ENCODE measurements at places on chromosomes 1 and 21. TPM values are rescaled to one million over a fixed set of nuclear protein-coding genes. Genes with fewer than 3 reads are reported as not detected.

C1orf116 gene
- total RNA-seq = 45.1 TPM

GNG4 gene
- 0.12 TPM for total RNA-seq

FCER1G gene
- 31.5 TPM for total RNA-seq

LCE2C gene
- total RNA-seq = not detected

IGSF21 gene
- 7.0 TPM for total RNA-seq

NHLH1 gene
- not detected for total RNA-seq

RCSD1 gene
- total RNA-seq = 18.4 TPM

MYBPH gene
- not detected for total RNA-seq

GPR61 gene
- total RNA-seq = 0.29 TPM

GRCh38 chr1:19651141-19651737, 7.1 kb downstream of the NBL1 start:
- peak; percentile 64 for DNase-seq

GRCh38 chr1:66778266-66778665, 22.8 kb downstream of the INSL5 start:
- no peak for DNase-seq

GRCh38 chr1:147504801-147505311, 36.4 kb upstream of the BCL9 start:
- DNase-seq = no peak

- no peak for DNase-seq
Observed at GRCh38 chr1:40820251-40820797, 36.7 kb downstream of the KCNQ4 start.

DNA sequence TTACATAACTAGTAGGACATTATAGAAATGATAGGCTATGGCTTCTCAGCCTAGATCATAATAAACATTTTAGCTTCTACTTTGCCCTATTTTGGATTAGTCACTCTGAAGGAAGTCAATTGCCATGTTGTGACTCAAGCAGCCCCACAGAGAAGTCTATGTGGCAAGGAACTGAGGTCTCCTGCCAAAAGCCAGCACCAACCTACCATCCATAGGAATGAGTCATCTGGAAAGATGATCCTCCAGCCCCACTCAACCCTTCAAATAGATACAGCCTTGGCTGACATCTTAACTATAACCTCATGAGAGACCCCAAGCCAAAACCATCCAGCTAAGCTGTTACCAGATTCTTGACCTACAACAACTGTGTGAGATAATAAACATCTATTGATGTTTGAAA, 76.3 kb upstream of the BEND5 start:
- DNase-seq = no peak

GRCh38 chr1:151891512-151891911, 17.8 kb downstream of the THEM4 start:
- DNase-seq = no peak

- no peak for DNase-seq
Observed at GRCh38 chr1:61612602-61613001, 112.3 kb downstream of the TM2D1 start.

- no peak for DNase-seq
Observed at GRCh38 chr1:80448081-80448480, 1352.7 kb upstream of the ADGRL2 start.

GRCh38 chr1:247332623-247333361, 1.1 kb upstream of the ZNF496 start:
- DNase-seq = peak; percentile 18
